ENCODE measurements at places on chromosomes 6 and 20.

GRCh38 chr20:37335642-37336368 is 10.1 kb upstream of the SRC start:
- no peak for DNase-seq

GRCh38 chr6:23940466-23940865 is 185.5 kb upstream of the NRSN1 start:
- DNase-seq = no peak

- DNase-seq = no peak
These were observed 10.9 kb downstream of the NINL start for GRCh38 chr20:25574411-25574810.

DNA sequence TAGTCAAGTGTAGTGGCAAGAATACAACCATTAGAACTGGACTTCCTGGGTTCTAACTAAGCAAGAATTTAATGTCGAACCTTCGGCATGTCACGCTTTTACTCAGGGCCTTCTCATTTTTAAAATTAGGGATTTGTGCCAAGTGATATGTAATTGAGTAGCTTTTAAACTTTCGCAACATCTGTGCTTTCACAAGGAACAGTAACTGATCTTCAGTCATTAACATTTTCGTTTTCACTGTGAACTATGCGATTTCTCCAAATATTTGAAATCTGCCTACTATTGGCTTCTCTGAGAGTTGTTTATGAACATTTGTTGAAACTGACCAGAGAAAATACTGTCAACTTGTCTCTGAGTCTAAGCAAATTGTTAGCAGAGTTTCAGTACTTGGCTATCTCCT is 27.6 kb downstream of the GRM1 start:
- DNase-seq = no peak
